Spinal cord (tissue), 10 donors: ENCODE measurements at places on chromosomes 3 and 15.

- no peak for DNase-seq
These were observed 88.7 kb downstream of the GPR156 start for GRCh38 chr3:120196333-120196732.

DNA sequence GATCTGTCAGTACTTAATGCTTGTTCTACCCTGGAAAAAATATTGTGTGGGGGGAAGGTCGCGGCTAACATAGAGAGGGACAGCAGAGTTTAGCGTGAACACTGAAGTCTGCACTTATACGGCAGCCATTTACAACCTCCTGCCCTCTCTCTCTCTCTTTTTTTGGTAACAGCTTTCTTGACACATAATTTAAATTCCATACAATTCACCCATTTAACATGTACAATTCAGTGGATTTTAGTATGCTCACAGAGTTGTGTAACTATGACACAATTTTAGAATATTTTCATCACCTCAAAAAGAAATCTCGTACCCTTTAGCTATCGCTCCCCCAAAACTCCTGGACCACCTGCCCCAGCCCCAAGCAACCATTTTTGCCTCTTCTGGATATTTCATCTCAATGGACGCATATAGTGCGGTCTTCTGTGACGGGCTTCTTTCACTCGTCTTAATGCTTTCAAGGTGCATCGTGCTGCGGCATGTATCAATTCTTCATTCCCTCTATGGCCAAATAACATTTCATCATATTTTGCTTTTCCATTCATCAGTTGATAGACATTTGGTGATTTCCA is 141.8 kb downstream of the XXYLT1 start:
- DNase-seq, result no peak

DNA sequence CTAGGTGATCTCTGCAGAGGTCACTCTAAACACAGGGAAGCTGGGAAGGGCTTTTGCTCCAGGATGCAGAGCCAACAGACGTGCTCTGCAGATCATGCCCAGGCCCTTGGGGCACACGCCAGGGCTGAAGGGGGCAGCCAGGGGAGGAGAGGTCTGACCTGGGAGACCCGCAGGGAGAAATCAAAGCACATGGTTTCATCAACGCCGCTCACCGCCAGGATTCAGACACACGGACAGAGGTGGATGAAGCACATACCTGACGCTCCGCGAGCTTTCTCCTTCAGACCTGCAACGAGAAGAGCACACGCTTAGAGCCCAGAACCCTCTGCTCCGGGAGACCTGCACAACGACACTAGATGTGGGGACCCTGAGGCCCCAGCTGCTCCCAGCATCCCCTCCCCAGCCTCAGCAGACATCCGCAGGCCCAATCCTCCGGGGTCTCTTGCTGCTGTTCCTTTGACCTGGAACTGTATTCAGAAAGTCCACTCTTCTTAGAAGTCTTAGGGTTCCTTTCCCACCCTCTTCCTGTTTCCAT is 90.7 kb upstream of the IQSEC1 start:
- no peak for DNase-seq

DNA sequence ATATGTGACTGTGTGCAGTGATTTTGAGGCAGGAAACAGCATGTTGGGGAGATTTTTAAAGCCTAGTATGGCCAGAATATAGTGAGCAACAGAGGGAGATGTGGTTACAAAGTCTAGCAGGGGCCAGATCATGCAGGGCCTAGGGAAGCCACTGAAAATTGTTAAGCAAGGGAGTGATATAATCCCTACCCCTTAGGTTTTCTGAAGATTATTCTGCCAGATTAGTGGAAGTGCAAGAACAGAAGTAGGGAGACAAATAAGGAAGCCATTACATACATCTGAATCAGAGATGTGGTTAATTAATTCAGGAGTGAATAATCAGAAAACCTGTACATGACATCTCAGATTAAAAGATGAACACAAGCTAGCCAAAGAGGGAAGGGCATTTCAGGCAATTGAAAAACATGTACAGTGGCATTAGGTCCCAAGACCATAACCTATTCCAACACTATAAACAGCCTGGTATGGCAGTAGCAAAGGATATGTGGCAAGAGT is 54.8 kb downstream of the MSL2 start:
- no peak for DNase-seq

DNA sequence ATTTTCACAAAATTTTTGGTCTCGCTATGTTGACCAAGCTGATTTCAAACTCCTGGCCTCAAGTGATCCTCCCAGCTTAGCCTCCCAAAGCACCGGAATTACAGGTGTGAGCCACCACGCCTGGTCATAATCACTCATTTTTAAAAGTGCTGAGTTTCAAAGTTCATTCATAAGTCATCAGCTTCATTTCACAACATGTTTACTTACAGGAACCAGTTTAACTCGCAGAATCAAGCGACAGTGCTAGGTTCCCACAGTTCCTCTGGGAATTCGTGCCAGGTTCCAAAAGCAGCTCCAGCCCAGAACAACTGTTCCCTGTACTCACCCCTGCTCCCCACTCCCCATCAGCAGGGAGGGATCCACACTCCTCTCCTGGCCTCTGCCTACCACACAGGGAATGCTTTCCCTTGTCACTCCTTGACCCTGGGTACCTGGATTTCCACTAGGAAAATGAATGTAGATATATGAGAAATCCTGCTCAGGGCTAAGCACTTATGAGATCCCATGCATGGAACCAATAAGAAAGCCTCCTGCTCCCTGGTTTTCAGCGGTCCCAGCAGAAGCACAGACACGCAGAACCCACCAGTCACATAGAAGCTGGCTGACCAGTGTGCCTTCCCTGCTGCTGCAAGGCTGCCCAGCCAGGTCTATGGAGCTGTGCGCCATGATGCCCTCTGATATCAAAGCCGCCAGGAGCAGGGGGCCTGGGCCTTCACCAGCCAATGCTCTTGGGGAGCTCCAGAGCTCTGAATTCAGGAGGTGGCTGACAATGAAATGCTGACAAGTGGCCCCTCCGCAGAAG is 72.3 kb downstream of the ITGB5 start:
- DNase-seq, result no peak

GRCh38 chr3:24160424-24161095 is 215.5 kb downstream of the NR1D2 start:
- DNase-seq, result peak; percentile 25

GRCh38 chr3:197599089-197599765 is 43.5 kb upstream of the BDH1 start:
- DNase-seq, result peak; percentile 86

DNA sequence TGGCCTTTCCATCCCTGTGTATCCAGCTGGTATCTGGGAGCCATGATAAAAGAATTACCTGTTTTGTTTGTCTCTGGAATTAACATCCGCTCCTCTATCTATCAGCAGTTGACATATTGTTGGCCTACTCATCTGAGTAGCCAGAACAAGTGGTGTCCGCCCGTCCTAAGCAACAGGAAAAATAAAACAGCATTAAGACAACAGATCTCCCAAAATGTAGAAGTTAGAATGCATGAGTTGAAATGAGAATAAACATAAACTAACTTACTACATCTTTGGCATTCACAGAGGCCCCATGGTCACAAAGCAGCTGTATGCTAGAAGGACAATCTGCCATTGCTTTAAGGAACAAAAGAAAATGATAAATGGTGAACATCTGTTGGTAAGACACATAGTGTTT is 75.9 kb downstream of the UACA start:
- DNase-seq, result no peak
